ENCODE measurements at places on chromosomes 1 and 21. TPM values are rescaled to one million over a fixed set of nuclear protein-coding genes. Genes with fewer than 3 reads are reported as not detected.

The TMEM81 gene
- 3.4 TPM for total RNA-seq

The ITPKB gene
- total RNA-seq = 516 TPM

DNA sequence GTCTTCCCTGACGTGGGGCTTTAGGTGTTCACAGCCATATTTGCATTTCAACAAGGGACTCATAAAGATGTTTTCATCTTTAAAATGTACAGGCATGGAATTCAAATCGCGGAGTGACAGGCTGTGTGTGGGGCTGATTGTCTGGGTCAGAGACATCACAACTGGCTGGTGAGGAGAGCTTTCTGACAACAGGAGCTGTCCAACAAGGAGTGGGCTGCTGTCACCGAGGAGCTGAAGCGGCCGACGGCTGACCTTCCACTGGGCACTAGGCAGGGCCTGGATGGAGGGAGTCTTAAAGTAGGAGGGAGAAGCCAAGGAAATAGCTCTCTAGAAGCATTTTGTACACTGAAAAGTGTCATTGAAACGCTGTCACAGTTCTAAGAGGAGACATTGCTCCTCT, 30.5 kb upstream of the SCMH1 start:
- DNase-seq = no peak

DNA sequence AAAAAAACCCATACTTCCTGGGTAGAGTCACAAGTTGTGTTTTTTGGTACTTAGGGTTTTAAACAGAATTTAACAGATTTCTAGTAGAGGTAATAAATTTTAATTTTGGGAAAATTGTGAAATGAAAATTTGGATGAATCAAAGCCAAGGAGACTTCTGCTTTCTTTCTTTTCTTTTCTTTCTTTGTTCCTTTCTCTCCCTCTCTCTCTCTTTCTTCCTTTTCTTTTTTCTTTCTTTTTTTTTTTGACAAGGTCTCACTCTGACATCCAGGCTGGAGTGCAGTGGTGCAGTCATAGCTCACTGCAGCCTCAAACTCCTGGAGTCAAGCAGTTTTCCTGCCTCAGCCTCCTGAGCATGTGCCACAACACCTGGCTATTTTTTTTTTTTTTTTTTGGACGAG, 46.9 kb upstream of the NEXN start:
- DNase-seq = no peak

- no peak for DNase-seq
Measured at GRCh38 chr1:76140227-76140626, 65.7 kb downstream of the ST6GALNAC3 start.

- DNase-seq = no peak
Measured at GRCh38 chr1:5720045-5720444, 272.2 kb downstream of the NPHP4 start.

- DNase-seq = no peak
Measured at GRCh38 chr1:41479808-41480160, 4.7 kb downstream of the EDN2 start.

- no peak for DNase-seq
Measured at GRCh38 chr1:96808191-96808590, 86.6 kb downstream of the PTBP2 start.

The TAF1A gene
- 5.6 TPM for total RNA-seq

DNA sequence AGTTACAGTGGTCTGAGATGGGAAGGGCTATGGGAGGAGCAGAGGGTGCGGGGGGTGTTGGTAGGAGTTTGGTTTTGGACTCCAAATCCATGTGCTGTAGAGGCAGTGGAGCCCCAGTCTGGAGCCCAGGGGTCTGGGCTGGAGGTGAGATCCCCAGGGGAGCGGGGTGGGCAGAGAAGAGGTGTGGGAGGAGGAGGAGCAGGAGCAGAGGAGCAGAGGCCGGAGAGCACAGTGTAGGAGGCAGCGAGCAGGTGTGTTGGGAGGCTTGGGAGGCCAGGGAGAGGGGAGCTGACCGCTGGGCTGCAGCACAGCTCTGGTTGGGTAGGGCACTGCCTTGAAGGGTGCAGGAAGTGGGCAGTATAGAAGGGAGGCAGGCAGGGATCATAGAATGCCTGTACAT, 28.9 kb downstream of the LHX4 start:
- DNase-seq = no peak
